Right renal pelvis (tissue), 4 donors: ENCODE measurements at places on chromosomes 2 and 18.

DNA sequence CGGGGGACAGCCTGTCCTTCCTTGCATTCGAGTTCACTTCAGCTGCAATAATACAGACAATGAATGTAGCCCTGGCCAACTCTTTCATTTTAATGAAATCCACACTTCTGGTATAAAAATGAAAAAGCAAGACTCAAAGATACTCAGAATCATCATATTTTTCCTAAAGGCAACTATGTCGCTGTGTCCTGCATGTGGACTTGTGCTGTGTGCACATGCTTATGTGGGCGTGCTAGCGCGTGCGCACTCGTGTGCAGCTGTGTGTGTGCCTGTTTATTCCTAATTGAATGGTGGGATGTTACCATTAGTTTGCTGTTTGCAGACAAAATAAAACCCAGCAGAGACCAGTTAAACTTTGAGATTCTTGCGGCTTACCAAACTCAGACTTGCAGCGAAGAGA is 49.6 kb downstream of the SMIM21 start:
- no peak for DNase-seq

GRCh38 chr2:134232868-134233727 is 20.8 kb upstream of the MGAT5 start:
- no peak for DNase-seq

- peak; percentile 6 for DNase-seq
These were observed 583 bp downstream of the HIBCH start for GRCh38 chr2:190318931-190319554.

- DNase-seq: no peak
These were observed 6.3 kb downstream of the PDCD1 start for GRCh38 chr2:241852116-241852980.

DNA sequence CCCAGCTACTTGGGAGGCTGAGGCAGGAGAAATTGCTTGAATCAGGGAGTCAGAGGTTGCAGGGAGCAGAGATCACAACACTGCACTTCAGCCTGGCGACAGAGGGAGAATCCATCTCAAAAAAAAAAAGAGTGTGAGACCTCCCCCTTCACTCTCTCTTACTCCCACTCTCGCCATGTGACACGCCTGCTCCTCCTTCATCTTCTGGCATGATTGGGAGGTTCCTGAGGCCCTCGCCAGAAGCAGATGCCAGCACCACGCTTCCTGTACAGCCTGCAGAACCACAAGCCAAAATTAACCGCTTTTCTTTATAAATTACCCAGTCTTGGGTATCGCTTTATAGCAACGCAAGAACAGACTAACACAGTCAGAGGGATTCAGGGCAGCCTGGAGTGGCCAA is 66.3 kb upstream of the CREB1 start:
- DNase-seq: no peak

DNA sequence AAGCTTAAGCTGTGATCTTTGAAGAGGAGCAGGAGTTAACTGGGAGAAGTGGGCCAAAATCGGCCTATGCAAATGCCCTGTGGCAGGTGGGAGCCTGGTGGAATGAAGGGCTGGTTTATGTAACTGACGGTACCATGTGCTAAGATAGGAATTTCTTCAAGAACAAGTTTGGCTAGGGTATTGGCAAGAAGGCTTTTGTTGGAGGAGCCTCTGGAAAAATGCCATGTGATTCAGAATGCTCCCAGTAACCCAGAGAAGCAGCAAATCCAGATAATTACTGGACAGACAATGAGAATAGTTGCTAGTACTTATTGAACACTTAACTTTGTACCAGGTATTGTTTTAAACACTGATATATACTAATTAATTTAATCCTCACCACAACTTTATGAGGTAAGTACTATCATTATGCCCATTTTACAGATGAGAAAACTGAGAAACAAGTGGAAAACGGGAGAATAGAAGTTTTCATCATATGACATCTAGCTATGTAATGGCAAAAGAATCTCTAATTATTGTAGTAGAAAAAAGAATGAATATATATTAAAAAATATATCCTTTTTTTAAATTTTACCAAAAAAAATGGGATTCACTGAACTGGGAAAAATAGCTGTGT is 9.1 kb upstream of the FAM124B start:
- no peak for DNase-seq

GRCh38 chr18:77677536-77677935 is 427.9 kb downstream of the GALR1 start:
- DNase-seq: no peak

DNA sequence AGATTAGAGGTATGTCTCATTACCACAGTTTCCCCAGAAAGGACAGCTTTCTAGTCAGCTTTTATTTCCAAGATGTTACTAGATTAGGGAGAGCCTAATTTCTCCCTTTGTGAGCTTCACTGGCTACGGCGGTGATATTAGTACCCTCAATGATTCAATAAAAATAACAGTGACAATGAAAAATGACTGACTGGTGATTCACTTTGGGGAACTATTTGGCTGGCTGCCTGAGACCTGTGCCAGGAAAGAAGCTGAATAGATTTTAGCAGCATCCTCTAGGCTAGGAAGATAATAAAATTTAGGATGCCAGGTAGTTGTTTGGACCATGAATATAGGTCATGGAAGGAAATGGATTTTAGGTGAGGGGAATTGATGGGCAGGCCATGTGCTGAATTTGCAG is 178.7 kb downstream of the FMNL2 start:
- DNase-seq: no peak

DNA sequence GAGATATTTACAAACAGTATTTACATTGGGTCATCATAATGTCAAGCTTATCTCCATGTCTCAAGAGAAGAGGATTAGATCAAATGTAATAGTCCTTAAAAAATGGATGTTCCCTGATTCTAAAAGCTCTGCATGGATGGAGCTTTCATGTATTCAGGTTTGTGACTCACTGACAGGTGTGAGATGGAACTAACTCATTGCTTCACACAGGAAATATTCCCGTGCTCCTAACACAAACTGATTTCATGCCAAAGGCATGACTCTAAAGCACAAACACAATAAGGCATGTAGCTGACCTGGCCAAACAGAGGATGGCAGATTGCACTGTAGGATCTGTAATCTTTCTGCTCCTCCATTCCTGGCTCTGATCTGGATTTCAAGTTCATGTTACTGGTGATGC is 110.0 kb downstream of the ALK start:
- DNase-seq: no peak

DNA sequence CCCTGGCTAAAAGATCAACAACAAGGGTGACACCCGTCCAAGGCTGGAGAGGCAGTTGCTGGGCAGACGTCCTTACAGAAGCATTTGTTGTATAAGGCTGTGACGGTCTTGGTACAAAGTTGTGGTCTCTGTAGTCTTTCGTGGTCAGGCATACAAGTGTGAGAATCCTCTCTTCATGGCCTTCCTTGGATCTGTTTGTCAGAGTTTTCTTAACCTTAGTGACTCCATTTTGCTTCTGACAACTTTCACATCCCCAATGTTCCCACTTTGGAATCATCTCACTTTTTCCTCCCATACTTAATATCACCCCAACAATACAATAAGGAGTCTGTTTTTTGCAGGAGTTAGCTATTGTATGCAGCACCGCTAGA is 72.7 kb upstream of the ZCCHC2 start:
- no peak for DNase-seq

DNA sequence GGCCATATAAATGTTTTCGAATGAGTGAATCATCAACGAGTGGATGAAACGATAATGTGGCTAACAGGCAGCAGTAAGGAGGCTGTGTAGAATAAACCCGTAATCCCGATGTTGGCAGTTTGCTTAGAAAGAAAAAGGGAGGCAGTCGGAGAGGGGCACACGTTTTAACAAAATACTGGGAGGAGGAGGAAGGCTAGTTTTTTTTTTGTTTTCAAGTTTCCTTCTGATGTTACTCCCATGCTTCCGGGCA is 476 bp upstream of the MSH2 start:
- peak; percentile 13 for DNase-seq

GRCh38 chr2:60515721-60516226 is 37.7 kb downstream of the BCL11A start:
- DNase-seq: no peak

DNA sequence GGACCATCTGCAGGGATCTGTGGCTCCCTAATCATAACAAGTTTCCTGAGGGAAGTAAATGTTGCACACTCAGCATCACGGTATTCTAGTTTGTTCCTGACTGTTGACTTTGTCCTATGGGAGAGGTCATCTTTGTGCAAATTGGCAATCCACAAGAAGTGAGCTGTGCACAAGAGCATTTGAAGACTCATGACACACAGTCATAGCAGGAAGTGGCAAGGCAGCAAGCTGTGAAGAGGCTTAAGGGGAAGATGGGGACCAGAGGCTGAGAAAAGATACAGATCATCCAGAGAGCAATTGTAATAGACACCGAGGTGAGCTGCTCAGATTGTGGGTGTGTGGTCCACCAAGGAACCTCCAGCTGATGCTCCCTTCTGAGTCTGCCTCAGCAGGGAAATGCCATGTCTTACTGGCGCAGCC is 2.7 kb downstream of the TNP1 start:
- DNase-seq: no peak

DNA sequence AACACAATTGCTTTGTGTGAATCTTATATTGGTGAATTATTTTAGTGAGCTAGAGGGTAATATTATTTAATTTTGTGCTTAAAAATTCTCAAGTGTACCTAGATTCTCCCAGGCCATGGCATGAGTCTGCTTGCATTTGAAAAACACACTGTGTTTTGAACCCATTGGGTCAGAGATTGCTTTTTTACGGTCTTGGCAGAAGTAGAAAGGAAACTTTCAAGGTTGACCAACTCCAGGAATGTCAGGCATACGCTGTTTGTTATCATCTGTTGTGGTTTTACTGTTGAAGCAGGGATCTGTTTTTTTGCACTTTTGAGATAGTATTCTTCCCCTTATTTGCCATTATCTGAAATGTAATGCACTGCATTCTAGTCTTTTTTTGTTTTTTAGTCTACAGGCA is 377.4 kb downstream of the RPRM start:
- peak; percentile 9 for DNase-seq

GRCh38 chr2:43133708-43134570 is 92.5 kb downstream of the ZFP36L2 start:
- no peak for DNase-seq

GRCh38 chr2:54879032-54879431 is 155.6 kb downstream of the EML6 start:
- no peak for DNase-seq

GRCh38 chr2:238927746-238928519 is 80.0 kb downstream of the TWIST2 start:
- no peak for DNase-seq

- no peak for DNase-seq
These were observed 1.1 kb downstream of the NAT8 start for GRCh38 chr2:73640946-73641766.

DNA sequence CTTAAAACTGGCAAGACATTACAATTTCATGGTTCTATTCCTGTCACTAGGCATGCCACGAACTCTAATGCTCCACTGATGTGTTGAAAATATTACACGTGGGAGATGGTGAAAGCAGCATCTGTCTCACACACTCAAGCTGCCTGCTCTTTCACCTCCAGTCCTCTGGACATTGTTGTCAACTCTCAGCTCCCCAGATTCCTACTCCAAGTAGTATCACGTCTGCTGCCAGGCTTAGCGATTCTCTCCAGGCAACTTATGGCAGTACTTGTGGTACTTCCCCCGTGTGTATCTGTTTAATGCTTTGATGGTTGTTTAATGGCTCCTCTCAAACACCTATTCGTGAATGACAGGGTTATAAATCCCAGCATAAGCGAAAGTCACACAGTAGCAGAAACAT is 103.8 kb downstream of the TMEFF2 start:
- DNase-seq: no peak

DNA sequence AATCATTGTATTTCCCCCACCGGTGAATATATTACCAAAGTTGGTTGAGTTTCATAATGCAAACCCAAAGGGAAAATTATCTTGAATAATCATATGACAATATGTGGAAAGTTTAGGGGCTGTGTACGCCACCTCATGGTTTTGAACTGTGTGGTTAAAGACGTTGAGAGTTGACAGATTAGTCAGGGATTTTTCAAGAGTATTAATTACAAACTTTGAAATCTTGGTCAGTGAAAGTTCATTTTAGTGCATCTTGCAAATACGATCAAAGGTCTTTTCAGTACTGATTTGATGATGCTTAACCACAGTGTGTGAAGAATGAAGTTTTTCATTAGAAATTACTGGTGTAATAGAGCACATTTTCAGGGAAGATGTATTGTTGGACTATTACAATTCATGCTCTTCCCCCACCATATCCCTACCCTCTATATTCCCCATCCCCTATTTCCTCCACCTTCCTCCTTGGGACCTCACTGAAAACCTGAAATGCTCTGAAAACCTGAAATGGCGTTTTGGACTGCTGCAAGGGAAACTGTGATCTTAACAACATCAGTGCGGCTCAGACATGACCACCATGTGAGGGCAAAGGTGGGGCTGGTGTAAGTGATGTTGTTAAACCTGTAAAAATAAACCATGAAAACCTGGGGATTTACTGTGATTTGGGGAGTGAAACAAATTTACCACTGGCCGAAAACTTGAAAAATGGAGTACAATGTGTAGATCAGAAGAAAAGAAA is 4.5 kb upstream of the BCL2L11 start:
- DNase-seq: no peak

DNA sequence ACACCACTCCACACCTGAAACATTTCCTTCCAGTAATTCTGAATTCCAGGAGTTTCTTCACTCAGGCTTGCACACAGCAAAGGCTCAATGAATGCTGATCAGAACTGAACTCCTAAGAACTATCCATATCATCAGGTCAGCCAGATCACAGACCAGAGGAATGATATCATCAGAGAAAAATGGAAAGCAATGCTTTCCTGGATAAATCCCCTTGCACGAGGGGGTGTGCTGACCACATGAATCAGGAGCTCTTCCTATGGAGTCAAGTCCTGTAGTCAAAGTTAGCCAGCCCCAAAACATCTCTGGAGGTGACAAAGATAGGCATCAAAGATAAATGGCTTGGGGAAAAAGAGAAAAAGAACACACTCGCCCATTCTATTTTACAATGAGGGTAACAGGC is 83.8 kb upstream of the ACVR2A start:
- no peak for DNase-seq

DNA sequence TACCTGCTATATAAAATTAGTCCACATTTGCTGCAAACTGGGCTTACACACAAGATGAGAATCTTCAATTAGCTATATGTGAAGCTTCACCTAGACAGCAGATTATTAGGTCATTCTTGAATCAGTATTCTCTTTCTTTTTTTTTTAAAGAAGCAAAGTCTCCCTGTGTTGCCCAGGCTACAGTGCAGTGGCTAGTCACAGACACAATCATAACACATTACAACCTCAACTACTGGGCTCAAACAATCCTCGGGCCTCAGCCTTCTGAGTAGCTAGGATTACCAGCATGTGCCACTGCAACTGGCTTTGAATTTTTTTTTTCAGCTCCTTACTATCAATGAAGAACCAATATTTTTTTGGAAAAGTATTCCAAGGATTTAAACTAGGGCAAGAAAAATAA is 30.5 kb downstream of the OLA1 start:
- DNase-seq: no peak

DNA sequence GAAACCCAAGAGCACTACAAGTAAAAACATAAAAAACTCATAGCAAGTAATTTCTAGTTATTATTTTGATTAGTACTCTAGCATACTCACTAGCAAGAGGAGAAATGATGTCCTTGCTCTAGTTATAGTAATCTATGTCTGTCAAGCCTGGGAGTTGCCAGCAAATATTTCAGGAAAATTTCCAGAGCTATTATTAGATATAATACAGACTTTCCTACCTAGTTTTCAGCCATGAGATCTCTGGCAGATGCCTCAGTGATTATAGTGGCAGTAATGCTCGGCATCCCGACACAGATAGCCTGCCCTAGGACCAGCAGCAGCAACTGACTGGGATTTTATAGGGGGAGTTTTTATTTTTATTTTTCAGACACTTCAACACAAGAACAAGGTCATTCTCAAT is 224.4 kb downstream of the ZNF385B start:
- no peak for DNase-seq

GRCh38 chr2:46495231-46496030 is 16.1 kb downstream of the TMEM247 start:
- DNase-seq: no peak
